ENCODE measurements at places on chromosomes 4 and X.

DNA sequence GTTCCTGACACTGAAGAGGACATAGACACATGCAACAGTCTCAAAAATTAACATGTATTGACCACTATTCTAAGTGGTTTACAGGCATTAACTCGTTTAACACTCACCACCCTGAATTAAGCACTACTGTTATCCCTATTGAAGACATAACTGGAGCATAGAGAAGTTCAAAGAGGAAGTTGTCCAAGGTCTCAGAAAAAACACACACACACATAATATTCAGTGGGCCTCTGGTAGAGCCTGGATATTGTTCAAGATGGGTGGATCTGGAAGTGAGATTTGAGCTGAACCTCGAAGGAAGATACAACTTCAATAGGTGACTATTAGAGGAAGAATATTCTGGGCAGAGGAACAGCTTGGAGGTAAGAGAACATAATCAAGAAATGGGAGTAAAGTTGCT is 334.9 kb downstream of the HNRNPD start:
- DNase-seq = no peak

- DNase-seq = no peak
Measured at GRCh38 chr4:121555315-121556107, 141.3 kb downstream of the ANXA5 start.

DNA sequence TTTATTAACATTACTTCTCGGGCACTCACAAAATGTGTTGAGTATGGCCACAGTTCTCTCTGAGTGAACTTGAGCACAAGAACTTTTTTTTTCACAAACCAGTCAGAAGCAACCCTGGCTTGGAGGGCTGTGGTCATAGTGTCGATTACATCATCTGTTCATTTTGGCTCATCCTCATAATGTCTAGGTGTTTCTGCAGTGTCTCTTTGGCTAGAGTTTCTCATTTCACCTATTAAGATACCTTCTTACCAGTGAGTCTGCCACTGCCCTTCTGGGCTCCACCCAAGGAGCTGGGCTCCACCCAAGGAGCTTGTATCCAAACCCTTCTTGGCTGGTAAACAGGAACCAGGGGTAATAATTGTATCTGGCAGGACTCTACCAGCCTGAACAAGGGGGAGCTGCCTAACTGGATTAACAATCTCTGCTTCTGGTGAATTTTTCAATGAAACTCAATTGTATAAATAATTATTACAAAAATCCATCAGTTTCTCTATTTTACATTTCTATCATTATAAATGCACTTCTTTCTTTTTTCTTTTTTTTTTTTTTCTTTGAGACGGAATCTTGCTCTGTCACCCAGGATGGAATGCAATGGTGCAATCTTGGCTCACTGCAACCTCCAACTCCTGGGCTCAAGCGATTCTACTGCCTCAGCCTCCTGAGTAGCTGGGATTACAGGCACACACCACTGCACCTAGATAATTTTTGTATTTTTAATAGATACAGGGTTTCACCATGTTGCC is 667.7 kb upstream of the SLIT2 start:
- DNase-seq = no peak

DNA sequence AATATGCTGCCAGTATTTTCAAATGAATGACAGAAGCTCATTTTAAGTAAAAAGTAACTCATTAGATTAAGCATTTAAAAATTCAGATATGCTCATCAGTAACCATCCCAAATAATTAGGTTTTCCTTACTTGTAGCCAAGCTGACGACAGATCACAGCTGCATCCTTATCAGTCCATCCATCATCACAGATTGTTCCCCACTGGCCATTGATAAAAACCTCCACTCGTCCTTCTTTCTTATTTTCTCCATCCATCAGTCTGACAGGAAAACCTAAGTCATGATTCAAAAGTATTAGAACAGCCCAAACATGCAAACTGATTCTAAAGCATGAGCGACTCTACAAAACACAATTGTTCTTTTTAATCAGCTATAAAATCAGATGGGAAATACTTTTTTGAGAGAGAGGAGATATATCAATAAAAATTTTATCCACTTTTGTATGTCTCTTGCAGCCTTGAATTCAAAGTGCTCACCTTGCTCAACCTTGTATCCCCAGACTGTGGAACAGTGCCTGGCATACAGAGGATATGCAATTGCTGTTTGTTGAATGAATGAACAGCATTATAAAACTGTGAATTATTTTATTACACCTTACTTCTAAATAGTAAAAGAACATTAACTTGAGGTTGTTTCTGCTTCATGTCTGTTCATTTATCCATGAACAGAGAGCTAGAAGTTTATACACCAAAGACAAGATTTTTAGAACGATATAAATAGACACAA is 44.3 kb downstream of the PRSS12 start:
- DNase-seq = no peak

GRCh38 chr4:114103908-114104307 is 124.5 kb upstream of the ARSJ start:
- DNase-seq = no peak

DNA sequence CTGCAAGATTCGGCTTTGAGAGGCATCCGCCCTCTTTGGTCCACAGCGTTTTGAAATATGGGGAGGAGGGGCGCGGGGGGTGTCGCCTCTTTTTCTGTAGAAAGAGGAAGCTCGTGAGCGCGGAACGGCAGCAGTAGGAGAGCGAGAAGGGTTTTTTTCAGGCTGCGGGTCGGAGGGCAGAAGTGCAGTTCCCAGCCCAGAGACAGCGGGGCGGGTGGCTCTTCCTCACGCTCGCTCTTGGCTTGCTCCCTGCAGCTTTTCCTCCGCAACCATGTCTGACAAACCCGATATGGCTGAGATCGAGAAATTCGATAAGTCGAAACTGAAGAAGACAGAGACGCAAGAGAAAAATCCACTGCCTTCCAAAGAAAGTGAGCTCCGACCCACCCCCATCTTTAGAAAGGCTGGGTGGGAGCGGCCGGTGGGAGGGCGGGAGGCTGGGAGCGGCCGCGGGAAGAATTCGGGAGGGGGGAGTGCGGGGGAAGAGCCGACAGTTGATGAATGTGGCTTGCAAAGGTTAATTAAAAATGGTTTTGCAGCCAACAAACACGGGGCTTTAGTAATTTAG is 1.2 kb downstream of the TMSB4X start:
- no peak for DNase-seq

- no peak for DNase-seq
Measured at GRCh38 chr4:158172261-158173258, at the start of gene GASK1B. GASK1B (minus strand) TSS chr4:158173025; CDS start chr4:158171375, 1,650 bp downstream.

GRCh38 chr4:16893141-16893651 is 5.2 kb downstream of the LDB2 start:
- DNase-seq = no peak

DNA sequence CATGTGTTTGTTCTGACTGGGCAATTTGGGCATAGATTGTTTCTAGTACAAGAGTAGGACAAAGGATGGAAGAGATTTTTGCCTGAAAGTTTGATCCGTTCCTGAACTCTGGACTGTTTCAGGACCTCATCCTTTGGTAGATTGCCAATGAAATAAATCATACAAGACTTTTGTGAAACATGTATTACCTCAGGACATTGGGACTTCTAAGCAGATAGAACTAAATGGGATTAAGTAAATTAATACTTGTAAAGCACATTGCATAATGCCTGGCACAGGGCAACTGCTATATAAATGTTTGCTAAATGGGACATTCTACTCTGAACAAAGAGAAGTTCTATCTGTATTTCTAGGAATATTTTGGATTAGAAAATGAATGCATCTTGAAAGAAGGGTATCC is 164.8 kb upstream of the RPS6KA3 start:
- DNase-seq = no peak

DNA sequence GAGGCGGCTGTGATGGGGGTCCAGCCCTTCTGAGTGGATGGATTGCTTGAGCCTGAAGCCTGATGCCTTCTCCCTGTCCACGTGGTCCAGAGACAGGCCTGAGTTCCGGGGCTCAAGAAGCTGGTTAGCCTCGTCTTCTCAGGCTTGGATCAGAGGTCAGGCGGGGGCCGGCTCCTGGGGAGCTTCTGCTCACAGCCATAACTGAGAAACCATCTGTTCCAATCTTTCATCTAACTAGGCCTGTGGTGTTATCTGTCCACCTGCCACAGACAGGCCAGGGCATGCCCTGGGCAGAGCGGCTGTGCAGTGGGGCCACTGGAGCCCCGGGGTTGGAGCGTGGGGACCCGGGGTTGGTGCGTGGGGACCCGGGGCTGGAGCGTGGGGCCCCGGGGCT is 63.1 kb downstream of the SORCS2 start:
- DNase-seq = no peak

DNA sequence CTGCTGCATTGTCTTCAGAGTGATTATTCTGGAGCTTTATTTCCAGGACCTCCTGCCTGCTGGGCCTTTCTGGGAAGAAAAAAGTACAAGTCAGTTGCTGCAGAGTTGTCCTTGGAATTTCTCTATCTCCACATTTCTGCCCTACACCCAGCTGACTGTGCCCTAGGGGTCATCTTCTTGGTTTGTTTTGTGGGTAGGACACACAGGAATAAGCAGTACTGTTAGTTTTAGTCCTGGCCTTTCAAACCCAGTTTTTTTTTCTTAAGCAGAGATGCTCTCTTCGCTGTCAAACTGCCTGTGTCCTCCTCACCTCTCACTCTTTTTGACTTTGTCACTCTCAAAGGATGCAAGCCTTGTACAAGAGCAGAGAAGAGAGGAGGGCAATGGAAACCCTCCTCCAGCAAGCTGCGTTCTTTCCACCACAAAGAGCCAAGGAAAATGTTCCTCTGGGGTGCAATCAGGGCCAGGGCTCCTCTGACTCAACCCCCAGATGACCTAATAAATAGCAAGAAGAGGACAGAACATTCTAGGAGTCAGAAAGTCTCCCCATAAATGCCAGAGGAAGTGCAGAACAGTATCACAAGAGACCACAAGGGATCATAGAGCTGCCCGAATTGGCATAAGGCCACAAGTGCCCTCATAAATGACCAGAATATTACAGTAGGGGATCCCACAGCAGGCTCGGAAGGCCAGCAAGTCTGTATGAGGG is 186.2 kb downstream of the RCHY1 start:
- no peak for DNase-seq

DNA sequence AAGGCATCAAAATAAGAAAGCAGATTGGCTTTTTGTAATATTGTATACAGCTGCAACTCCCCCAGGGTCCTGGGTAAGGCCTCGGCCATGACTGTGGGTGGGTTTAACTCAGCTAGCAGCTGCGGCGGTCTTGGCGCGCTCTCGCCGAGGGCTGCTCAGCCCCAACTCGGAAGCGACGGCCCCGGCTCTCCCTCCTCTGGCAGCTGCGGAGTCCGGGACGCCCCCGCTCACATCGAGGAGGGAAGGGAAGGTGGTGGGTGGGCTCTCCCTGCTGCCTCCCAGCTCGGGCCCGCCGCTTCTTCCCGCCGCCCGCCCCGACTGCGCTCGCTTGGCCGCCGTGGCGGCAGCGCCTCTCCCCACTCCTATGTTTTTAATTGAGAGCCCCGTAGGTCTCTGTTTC is 51.2 kb downstream of the GPR50 start:
- DNase-seq = no peak

DNA sequence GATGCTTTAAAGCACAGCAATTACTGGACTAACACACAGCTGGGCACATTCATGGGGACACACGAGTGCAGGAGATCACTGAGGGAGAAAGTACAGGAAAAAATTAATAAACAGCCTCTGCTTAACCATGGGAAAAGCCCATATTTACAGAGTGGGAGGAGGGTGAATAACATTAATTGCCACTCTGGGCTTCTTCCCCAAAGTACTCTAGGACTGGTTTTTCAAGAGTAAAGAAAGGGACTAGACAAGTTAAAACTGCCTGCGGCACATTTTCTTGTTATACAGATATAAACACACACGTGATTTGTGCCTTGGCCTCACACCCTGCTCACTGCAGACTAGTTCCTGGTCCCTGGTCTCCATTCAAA is 179.7 kb upstream of the TET2 start:
- DNase-seq = no peak

DNA sequence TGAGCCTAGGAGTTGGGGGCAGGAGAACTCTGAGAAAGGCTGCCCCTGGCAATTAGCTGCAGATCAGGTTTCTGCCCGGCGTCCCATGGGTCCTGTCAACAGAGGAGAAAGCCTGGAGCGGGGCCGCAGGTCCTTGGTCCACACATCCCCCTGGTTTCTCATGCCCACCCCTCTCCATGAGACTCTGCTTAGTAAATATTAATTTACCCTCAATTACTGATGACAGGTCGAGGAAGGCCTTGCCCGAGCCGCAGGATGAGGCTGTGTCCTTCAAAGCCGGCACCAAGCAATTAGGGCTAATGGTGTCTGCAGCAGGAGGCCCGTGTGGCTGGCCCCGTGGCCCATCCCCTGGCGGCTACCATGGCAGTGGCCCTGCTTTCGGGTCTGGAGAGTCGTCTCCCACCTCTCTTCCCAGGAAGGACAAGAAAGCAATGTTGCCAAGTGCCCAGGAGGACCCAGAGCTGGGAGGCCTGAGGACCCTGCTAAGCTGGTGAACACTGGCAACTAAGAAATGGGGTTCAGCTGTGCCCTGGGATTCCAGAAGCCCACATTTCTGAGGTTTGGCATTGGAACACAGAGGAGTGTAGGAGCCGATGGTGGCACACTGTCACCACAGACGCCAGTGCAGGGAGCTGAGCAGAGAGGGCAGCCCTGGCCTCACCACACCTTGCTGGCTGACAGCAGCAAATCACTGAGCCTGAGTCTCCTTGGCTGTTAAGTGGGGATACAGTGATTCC is 114.6 kb downstream of the CPZ start:
- no peak for DNase-seq

- DNase-seq = no peak
Measured at GRCh38 chr4:56468097-56468422, 643 bp downstream of the SRP72 start.

- DNase-seq = no peak
Measured at GRCh38 chr4:183330841-183331240, 8.6 kb upstream of the CLDN24 start.

DNA sequence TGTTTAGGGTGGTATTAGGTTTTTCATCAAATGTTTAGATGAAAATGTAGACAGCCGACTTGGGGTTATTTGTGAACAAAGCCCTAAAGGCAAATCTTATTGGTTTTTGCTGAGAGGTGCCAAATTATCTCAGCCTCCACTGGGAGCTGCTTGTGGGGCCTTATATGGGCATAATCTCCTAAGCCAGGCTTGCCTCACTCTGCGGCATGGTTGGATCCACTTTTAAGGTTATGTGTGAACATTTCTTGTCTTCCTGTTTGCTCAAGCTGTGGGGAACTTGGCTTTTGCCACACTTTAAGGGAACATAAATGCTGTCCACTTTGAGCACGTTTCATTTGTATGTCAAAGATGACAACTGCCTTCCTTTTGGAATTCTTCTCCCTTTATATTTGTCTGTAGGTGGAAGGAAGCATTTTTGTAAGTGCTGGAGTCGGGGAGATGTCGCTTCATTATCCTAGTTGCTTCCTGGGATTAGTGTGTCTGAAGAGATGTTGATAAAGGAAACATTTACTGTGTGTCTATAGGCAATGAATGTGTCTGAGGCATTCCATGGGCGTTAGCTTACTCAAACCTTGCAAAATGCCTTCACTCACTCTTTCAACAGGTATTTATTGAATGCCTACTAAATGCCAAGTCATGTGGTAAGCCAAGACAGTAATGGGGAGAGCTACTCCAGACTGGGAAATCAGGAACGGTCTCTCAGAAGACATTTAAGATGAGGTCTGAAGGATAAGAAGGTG is 78.3 kb downstream of the SLC9A6 start:
- no peak for DNase-seq
